ENCODE measurements at places on chromosomes 7 and 10.

- DNase-seq: no peak
Observed at GRCh38 chr10:87504307-87504639, 420 bp upstream of the MINPP1 start.

GRCh38 chr10:118633786-118634185 is 38.3 kb upstream of the PRLHR start:
- no peak for DNase-seq

DNA sequence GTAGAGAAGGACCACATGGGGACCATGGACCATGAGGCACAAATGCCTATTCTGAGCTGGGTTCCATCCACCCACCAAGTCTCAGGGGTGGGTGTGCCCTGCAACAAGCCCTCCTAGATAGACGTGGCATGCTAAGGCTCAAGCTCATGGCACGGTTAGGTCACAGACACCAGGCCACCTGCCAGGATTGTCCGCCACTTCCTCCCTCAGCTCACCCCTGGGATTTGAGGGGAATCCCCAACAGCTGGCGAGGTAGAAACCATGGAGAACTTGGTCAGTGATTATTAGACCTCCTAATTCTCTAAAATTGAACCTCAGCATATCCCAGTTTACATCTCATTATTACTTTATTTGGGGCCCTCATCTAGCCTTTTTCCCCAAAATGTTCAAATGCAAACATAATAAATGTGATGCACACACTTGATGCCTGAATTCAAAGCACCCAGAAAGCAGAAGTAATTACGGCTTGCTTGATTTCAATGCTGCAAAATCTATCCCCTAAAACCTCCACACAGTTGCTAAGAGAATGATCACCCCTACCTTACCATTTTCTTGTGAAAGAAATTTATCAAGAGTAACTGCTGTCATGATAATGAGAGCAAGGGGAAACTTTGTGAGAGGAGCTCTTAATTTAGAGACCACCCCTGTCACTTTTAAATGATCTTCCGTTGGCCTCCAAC is 366.6 kb upstream of the PFKP start:
- no peak for DNase-seq

DNA sequence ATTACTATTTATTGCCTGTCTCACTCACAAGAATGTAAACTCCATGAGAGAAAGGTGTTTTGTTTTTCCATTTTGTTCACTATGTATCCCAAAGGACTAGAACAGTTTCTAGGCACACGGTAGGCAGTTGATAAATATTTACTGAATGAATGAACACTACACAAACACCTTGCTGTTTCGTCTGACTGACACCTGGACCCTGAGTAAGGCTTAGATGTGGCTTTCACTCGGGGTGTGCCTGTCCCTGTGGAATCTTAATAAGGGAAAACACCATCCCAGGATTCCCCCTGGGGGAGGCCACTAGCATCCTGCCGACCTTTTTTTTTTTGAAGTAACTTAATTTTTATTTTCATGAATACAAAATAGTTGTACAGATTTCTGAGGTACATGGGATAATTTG is 66.6 kb upstream of the STEAP1B start:
- DNase-seq: no peak

DNA sequence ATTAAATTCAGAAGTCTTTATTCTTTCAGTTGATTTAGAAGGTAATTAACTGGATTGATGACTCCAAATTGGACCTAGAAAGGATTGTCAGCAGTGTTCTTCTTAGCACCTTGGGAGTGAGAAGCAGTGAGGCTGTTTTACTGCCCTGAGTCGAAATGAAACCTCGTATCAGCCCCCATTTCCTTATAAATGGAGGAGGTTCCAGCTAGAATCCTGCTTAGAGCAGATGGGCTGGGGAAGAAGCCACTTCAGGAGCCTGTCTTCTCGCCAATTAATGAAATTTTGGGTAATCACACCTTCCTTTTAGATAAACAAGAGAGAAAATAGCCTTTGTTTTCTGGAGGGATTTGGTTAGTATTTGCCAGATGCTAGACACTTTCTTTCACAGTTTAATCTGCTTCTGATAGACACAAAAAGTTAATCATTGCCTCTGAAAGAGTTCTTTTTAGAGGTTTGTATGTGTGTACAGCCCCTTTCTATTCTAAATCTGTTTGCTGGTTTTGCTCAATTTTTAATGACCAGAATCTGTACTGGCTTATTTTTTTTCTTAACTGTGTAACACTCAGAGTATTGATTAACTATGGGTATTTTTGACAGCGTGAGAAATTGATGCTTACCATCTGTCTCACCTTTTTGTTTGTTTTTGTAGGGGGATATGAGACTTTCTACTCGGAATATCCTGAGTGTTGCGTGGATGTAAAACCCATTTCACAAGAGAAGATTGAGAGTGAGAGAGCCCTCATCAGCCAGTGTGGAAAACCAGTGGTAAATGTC is 4.6 kb downstream of the DUSP5 start:
- DNase-seq: no peak
